ENCODE measurements at places on chromosomes 13 and 19.

GRCh38 chr19:34804115-34804514, 31.1 kb upstream of the ZNF599 start:
- DNase-seq = no peak

DNA sequence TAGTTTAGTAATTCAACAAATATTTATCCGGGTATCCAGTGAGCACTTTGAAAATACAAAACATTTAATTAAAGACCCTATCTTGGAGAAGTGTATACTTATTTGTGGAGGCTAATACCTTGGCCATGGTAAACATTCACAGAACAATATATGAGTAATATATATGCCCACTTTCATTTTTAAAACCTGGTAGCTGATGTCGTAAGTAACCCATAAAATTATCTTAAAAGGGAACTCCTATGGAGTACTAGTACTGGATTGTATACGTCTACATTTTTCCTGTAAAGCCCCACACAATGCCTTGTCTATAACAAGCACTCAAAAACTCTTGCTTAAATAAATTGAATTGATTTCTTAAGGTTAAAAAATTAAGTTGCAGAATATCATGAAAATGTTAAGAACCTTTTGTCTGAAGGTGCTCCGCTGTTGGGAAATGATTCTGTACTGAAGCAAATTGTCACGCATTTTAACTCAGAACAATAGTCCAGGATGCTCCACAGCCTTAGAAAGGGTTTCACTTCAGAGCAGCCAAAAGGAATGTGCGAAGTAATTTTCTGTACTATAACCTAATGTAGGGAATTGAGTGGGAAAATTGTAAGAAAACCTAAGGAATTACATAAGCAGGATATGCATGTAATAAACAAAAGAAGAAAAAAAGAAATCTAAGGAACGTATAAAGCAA, 58.9 kb upstream of the C1QTNF9 start:
- no peak for DNase-seq

GRCh38 chr19:58261968-58262921, 16.5 kb upstream of the ZNF8 start:
- DNase-seq = no peak

DNA sequence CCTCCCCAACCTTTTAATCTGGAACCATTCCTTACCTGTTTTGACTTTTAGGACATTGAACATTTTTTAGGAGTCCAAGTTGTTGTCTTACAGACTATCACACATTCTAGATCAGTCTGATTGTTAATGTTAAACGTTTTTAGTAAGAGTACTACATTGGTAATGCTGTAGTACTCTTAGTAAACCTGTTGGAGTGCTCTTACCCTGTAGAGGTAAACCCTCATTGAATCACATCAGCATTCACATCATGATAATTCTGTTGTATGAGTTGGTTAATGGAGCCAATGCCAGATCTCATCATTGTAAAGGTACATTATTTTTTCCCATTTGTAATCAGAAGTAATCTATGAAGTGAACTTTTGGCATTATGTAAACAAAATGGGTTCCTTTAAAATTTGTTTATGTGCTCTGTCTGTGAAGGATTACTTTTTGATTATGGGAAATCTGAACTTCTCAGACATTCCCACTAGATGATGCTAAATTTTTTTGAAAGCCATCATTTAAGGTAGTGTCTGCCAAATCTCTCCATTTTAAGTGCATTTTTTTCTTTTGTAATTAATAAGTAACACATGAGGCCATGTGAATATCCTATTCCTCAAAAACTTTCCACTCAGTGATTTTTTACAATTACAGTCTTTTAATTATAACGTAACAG, 55.2 kb downstream of the VWA8 start:
- DNase-seq = no peak

- DNase-seq = no peak
Measured at GRCh38 chr13:110555601-110556223, 5.8 kb downstream of the RAB20 start.

DNA sequence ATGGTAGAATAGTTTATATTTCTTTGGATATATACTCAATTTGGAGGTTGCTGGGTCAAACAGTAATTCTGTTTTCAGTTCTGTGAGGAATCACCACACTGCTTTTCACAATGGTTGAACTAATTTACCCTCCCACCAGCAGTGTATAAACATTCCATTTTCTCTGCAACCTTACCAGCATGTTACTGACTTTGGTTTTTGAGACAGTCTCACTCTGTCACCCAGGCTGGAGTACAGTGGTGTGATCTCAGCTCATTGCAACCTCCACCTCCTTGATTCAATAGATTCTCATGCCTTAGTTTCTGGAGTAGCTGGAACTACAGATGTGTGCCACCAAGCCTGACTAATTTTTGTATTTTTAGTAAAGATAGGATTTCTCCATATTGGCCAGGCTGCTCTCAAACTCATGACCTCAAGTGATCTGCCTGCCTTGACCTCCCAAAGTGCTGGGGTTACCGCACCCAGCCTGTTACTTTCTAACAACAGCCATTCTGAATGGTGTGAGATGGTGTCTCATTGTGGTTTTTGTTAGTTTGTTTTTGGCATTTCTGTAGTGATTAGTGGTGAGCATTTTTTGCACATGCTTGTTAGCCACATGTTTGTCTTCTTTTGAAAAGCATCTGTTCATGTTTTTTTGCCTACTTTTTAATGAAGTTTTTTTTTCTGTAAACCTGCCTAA, 12.5 kb downstream of the ZNF714 start:
- DNase-seq = no peak

- no peak for DNase-seq
Measured at GRCh38 chr19:2113439-2114211, 16.9 kb downstream of the IZUMO4 start.

DNA sequence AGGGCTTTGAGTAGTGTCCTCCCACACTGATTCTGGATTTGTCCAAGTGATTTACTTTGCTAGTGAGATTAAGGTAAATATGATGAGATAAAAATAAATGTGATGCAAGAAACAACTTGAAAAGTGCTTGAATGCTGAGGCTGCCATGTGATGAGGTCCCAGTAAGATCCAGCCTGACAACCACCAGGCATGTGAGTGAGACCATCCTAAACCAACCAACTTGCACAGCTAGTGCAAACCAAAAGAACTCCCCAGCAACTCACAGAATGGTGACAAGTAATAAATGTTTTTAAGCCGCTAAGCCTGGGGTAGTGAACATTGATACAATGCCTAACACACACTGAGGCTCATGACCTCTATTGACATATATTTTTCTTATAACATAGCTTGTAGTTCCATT, 13.3 kb upstream of the RBM26 start:
- no peak for DNase-seq

- peak; percentile 11 for DNase-seq
Measured at GRCh38 chr19:6890938-6891337, 3.6 kb downstream of the ADGRE1 start.

DNA sequence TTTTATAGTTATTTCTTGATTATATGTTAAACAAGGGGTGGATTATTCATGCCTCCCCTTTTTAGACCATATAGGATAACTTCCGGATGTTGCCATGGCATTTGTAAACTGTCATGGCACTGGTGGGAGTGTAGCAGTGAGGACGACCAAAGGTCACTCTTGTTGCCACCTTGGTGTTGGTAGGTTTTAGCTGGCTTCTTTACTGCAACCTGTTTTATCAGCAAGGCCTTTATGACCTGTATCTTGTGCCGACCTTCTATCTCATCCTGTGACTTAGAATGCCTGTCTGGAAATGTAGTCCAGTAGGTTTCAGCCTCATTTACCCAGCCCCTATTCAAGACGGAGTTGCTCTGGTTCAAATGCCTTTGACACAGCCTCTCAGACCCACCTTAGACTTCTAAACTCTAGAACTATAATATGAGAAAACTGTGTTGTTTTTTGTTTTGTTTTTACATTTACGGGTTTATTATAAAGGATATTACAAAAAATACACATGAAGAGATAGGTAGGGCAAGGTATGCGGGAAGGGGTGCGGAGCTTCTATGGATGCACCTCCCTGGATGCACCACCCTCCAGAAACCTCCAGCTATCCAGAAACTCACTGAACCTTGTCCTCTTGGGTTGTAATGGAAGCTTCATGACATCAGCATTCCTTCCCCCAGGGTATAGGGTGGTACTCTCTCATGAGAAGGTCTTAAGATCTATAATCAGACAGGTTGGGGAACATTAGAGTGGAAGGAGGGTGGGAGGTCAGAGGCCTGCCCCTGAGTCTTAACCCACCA, 15.8 kb upstream of the SPRYD7 start:
- DNase-seq = no peak

- no peak for DNase-seq
Measured at GRCh38 chr19:46173886-46174480, 25.9 kb downstream of the IGFL2 start.

DNA sequence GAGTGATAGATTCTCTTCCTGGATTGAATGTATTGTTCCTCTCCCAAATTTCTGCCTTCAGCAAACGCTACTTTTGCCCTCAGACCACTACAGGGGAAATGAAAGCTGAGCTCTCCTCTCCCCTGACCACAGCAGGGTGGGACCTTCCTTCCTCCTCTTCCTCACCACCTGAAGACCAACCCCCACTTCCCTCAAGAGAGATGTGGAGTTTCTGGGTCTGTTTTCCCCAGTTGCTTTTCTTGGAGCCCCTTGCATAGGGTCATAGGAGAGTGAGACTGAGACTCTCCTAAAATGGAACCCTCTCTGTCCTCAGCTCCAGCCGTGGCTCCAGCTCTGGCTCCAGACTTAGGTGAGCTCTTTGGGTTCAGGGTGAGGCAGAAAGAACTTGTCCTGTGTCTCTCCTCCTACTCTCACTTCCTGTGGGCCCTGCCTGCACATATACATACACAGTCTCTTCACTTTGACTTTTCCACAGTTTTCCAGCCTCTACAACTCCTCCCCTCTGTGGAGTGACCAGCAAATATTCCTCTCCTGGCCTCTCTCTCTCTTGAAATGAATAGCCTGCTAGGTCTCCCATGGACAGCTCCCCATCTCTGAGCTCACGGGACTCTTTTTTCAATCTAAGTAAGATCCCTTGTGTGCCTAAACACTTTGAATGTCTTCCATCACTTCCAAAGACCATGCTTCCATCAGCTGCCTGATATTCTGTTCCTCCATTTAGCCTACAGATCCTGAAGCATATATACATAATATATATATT, 19.2 kb upstream of the ZNF175 start:
- no peak for DNase-seq

Measured in activated T-helper 1 cell treated with Interleukin-2 at 50 U/mL for 16 hours (primary cell).